Fibroblast of skin of right quadriceps (primary cell): ENCODE measurements at places on chromosomes 12 and 14.

GRCh38 chr14:65277580-65278270 lies 134.8 kb upstream of the FUT8 start:
- no peak for DNase-seq

- DNase-seq = no peak
These were observed 1319.1 kb downstream of the TMEM121 start for GRCh38 chr14:106845286-106846087.

GRCh38 chr14:89813617-89814031 lies 140.9 kb downstream of the EFCAB11 start:
- peak; percentile 98 for DNase-seq

DNA sequence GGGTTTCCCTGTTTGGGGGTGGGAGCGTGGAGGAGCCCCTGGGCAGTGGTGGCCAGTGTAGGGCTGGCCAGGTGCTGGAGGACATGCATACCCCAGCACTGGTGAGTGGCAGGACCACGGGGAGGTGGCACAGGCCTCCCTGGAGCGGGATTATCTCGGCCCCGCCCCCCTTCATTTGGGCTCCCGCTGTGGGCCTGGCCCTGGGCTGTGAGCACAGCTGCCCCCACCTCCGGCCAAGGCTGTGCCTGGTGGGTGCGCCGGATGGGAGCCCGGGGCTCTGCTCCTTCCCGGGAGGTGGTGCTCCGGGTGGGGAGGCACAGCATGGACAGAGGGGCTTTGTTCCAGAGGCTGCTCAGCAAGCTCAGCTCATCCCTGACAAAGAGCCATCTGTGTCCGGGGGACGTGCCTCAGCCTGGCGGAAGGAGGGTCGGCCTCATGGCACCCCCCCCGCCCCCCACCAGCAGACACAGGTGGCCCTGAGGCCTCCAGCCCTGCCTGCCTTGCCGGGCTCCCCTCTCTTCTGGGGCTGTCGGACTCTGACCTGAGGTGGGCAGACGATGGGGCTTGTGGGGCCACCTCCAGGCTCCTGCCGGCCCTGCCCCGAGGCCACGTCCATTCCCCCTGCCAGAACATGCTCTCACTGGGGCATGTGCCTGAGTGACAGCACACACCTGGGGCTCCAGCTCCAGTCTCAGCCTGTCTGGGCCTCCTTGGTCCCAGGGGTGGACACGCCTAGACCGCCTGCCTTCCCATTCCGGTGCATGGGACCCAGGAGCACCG lies 8.4 kb downstream of the TEDC1 start:
- no peak for DNase-seq

DNA sequence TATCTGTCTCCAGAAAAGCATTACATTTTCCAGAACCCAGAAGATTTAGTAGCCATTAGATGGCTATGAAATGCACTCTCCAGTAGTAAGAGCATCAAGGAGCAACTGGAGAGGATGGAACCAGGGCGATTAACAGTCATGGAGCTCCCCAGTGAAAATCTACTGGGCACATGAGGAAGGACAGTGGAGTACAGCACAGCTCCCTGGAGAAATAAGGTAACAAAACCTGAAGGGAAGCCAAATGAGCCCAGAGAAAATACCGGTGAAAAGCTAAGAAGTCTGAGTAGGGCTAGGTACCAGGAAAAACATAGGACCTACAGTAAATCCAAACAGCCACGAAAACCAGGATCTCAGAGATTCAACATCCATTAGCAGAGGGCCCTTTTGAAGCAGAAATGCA lies 21.6 kb downstream of the SOX5 start:
- DNase-seq = no peak

DNA sequence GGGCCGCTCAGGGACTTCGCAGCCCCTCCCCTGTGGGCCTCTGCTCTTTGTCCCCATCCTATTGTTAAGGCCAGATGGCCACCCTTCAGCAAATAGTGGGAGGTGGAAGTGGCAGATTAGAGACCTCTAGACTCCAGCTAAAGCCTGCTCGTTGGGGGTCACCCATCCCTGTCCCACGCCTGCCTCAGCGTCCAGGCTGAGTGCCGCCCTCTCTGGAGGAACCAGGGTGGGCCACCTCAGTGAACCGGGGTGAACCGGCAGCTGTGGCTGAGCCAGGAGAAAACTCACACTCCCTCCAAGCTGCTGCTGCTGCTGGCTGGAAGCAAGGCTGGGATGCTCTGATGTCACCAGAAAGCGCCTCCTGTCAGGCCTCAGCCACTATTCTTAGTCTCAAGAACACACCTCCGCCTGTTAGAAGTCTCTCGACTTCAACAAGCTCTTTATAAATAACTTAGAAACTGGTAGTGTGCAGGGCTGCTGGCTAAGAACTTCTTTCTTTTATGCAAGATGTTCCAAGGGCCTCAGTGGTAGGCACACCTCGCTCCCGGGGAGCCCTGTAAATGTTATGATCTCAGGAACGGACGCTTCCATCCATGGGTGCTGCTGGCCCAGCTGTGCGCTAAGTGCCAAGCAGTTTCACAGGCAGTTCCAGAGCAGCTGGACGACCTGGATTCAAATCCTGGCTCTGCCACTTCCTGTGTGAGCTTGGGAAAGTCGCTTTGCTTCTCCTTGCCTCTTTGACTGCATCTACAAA lies 19.8 kb upstream of the TESC start:
- DNase-seq = no peak

DNA sequence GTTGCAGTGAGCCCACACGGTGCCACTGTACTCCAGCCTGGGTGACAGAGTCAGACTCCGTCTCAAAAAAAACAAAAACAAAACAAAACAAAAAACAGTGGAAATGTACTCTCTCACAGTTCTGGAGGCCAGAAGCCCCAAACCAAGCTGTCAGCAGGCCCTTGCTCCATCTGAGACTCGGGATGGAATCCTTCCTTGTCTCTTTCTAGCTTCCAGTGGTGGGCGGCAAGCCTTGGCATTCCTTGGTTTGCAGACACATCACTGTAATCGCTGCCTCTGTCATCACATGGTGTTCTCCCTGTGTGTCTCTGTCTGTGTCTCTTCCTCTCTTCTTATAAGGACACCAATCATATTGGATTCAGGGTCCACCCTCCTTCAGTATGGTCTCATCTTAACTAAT lies 6.4 kb downstream of the TNS2 start:
- no peak for DNase-seq

DNA sequence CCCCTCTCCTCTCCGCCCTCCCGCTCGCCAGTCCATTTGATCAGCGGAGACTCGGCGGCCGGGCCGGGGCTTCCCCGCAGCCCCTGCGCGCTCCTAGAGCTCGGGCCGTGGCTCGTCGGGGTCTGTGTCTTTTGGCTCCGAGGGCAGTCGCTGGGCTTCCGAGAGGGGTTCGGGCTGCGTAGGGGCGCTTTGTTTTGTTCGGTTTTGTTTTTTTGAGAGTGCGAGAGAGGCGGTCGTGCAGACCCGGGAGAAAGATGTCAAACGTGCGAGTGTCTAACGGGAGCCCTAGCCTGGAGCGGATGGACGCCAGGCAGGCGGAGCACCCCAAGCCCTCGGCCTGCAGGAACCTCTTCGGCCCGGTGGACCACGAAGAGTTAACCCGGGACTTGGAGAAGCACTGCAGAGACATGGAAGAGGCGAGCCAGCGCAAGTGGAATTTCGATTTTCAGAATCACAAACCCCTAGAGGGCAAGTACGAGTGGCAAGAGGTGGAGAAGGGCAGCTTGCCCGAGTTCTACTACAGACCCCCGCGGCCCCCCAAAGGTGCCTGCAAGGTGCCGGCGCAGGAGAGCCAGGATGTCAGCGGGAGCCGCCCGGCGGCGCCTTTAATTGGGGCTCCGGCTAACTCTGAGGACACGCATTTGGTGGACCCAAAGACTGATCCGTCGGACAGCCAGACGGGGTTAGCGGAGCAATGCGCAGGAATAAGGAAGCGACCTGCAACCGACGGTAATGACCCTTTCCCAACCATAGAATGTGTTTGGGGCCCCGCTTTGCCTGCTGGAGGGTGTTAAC lies 615 bp downstream of the CDKN1B start:
- DNase-seq = no peak

- no peak for DNase-seq
These were observed 115.3 kb downstream of the TRMT5 start for GRCh38 chr14:60865378-60866127.

- no peak for DNase-seq
These were observed 77.8 kb downstream of the ANKS1B start for GRCh38 chr12:99906786-99907579.

DNA sequence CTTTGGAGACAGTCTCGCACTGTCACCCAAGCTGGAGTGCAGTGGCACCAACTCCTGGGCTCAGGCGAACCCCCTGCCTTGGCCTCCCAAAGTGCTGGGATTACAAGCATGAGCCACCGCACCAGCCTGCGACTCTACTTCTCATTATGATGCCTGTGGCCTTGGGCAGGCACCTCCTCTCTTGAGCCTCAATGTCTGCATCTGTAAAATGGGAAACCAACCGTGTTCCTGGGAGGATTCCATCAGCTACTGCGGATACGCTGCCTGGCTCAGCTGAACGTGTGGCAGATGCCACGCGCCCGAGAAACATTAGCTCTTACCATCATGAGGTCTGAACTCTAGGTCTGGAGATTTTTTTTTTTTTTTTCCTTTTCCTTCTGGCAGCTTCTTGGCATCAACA lies 5.8 kb downstream of the TESC start:
- DNase-seq = no peak

DNA sequence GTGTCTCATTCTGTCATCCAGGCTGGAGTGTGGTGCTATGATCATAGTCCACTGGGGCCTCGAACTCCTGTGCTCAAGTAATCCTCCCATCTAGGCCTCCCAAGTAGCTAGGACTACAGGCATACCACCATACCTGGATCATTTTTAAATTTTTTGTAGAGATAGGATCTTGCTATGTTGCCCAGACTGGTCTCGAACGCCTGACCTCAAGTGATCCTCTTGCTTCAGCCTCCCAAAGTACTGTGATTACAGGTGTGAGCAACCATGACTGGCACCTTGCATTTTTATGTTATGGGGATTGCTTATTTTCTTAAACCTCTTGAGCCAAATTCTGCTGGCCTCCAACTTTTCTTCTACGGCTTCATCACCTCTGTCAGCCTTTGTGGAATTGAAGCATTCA lies 26.9 kb downstream of the PRORP start:
- DNase-seq = no peak

DNA sequence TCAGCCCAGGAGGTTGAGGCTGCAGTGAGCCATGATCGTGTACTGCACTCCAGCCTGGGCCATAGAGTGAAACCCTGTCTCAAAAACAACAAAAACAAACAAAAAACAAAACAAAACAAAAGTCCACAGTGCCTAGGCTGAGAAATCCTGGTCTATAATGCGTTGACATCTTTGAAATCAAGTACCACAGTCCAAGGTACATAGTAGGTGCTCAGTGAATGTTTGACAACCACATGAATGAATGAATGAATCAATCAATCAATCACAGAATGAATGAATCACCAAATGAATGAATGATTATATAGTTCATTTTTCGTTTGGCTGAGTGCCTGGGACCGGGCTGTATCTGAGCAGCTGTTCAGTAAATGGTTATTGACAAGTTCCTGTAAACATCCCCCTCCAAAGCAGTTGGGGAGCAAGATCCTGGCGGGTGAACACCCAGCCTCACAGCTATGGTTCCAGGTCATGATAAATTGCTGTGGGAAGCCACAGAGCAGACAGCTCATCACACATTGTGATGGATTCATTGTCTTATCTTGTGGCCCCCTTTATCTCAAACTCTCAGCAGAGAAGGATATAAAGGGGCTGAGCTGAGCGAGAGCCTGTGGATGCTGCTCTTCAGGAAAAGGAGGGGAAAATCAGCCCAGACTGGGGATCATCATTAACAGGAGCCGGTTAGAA lies 30.4 kb upstream of the IFT81 start:
- DNase-seq = no peak

- DNase-seq = no peak
These were observed 19.4 kb downstream of the KTN1 start for GRCh38 chr14:55599250-55599879.

GRCh38 chr12:109277255-109277898 lies 31.7 kb downstream of the FOXN4 start:
- no peak for DNase-seq

GRCh38 chr14:48936362-48936761 lies 649.8 kb downstream of the RPS29 start:
- DNase-seq = peak; percentile 91

- peak; percentile 52 for DNase-seq
These were observed 40.0 kb upstream of the PCNX4 start for GRCh38 chr14:60051721-60052221.

DNA sequence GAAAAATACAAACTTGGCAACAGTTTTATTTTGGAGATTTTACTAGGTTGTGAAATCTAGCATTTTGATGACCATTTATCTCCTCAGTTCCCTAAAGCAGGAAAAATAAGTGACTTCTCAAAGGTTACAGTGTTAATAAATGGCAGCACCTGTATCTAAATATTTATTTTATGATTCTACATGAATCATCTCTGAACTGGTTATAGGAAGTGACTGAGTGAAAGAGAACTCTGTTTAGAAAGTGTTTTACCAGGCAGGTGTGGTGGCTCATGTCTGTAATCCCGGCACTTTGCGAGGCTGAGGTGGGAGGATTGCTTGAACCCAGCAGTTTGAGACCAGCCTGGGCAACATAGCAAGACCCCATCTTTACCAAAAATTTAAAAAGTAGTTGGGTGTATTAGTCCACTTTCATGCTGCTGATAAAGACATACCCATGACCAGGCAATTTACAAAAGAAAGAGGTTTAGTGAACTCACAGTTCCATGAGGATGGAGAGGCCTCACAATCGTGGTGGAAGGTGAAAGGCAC lies 26.3 kb downstream of the MIPOL1 start:
- DNase-seq = no peak

DNA sequence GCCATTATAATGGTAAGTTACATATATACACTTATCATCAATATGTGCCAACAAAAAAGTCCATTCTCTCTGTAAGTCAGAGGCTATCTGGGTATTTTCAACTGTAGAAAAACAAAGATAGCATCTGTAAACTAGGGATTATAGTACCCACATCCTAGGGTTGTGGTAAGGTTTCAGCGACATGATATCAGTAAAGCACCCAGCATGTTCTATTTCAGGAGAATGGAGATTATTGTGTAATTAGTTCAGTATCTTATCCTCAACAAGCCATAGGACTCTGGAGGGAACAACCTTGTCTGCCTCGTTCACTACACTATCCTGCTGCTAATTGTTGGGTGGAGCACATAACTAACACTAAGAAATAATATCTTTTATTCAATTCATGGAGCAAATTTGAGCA lies 19.7 kb upstream of the CKAP4 start:
- DNase-seq = no peak

DNA sequence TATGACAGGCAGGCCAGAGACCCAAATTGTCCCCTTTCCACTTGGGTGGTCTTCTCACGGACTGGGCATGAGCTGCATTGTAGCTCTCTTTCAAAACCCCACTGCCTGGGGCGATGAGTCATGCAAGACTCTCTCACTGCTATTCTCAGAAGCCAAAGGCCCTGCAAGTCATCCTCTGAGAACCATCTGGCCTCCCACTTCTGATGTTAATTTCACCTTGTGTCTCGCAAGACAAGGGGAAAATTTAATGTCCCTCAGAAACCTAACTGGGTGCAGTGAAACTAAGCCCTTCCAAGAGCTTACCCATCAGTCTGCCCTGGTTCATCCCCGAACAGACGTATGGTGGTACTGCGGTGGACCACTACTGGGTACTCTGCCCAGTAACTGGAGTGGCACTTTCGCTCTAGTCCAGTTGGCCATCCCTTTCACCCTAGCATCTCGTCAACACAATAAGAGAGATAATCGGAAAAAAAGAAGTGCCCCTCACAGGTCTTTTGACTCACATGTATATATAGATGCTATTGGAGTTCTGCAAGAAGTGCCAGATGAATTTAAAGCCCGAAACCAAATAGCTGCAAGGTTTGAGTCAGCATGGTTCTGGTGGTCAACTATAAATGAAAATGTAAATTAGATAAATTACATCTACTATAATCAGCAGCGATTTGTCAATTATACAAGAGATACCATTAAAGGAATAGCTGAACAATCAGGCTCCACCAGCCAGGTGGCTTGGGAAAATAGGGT lies 31.3 kb upstream of the LALBA start:
- peak; percentile 20 for DNase-seq

- no peak for DNase-seq
These were observed 93.7 kb downstream of the DHRS2 start for GRCh38 chr14:23729720-23730387.
